ENCODE measurements at places on chromosomes 6 and 20.
A peak's percentile ranks its signal among the peaks of the same experiment; 100 is the strongest.

- no peak for DNase-seq
- peaks cover 63% of the 10 kb centered on the region for H3K27me3 ChIP-seq
- H3K4me3 ChIP-seq, result no peak overlapping the region
- H3K27ac ChIP-seq, result no peak overlapping the region
- no peaks in the 10 kb centered on the region for H3K4me1 ChIP-seq
- no peaks in the 10 kb centered on the region for H3K36me3 ChIP-seq
Measured at GRCh38 chr20:47758517-47759450, 26.5 kb downstream of the SULF2 start.

GRCh38 chr6:87473419-87473903, 687 bp downstream of the SLC35A1 start:
- peaks cover 2% of the 10 kb centered on the region for H3K27me3 ChIP-seq
- H3K4me3 ChIP-seq, result peak overlapping the region; percentile 96
- peak overlapping the region; percentile 95 for H3K27ac ChIP-seq

- H3K36me3 ChIP-seq, result peaks cover 11% of the 10 kb centered on the region
- H3K4me1 ChIP-seq, result peaks cover 33% of the 10 kb centered on the region
- no peak overlapping the region for H3K4me3 ChIP-seq
- DNase-seq, result no peak
Measured at GRCh38 chr6:108903796-108904195, 55.6 kb downstream of the ARMC2 start.

GRCh38 chr20:11140359-11140758, 466.6 kb upstream of the JAG1 start:
- H3K4me1 ChIP-seq, result no peaks in the 10 kb centered on the region
- no peaks in the 10 kb centered on the region for H3K27me3 ChIP-seq
- no peaks in the 10 kb centered on the region for H3K36me3 ChIP-seq
- no peak for DNase-seq
- H3K4me3 ChIP-seq, result no peak overlapping the region

- no peak overlapping the region for H3K4me3 ChIP-seq
- no peaks in the 10 kb centered on the region for H3K36me3 ChIP-seq
- peak; percentile 23 for DNase-seq
Measured at GRCh38 chr20:59955131-59955796, 3.0 kb upstream of the CDH26 start.

DNA sequence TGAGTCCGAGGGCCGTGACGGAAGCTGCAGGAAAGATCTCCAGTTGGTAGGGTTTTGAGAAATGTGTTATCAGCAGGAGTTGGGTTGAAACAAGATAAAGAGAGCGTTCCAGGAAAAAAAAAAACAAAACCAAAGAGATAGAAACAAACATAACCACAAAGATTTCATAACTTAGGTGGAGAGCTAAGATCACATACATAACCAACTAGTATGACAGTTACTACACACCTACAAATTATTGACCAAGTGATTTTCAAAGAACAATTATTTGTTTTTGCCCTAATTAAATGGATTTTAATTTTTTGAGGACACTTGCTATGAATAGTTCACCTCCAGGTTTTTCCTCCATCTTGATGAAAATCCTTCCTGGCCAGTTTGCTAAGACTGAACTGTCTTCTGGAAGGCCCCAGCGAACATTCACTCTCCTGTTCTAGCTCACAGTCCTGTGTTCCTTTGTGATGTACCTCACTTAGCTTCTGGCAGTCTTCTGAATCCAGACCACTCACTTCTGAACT, 69.4 kb downstream of the SNX9 start:
- H3K4me1 ChIP-seq, result peaks cover 34% of the 10 kb centered on the region
- no peak for DNase-seq
- peaks cover 34% of the 10 kb centered on the region for H3K36me3 ChIP-seq
- no peaks in the 10 kb centered on the region for H3K27me3 ChIP-seq
- H3K4me3 ChIP-seq, result peak overlapping the region; percentile 36

DNA sequence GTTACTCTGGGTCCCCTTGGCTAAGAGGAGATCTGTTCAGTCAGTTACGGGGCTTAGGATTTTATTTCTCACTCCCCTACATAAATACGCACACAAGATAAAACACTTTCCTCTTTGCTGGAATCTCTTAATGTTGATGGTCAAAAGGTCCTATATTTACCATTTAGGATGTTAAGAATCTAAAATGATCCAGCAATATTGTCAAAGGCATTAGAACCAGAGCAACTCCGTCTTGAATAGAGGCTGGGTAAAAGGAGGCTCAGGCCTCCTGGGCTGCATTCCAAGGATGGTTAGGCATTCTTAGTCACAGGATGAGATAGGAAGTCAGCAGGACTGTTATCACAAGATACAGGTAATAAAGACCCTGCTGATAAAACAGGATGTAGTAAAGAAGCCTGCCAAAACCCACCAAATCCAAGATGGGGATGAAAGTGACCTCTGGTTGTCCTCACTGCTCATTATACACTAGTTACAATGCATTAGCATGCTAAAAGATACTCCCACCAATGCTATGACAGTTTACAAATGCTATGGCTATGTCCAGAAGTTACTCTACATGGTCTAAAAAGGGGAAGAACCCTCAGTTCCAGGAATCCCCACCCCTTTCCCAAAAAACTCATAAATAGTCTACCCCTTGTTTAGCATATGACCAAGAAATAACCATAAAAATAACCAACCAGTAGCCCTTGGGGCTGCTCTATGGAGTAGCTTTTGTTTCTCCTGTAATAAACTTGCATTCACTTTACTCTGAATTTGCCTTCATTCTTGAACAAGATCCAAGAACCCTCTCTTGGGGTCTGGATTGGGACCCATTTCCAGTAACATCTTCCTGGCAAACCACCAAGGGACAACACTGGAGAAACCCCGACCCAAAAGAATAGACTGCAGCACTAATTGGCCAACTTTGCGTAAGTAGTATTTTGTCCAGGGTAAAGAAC, 107.5 kb downstream of the DTNBP1 start:
- no peaks in the 10 kb centered on the region for H3K27me3 ChIP-seq
- H3K27ac ChIP-seq, result no peak overlapping the region

DNA sequence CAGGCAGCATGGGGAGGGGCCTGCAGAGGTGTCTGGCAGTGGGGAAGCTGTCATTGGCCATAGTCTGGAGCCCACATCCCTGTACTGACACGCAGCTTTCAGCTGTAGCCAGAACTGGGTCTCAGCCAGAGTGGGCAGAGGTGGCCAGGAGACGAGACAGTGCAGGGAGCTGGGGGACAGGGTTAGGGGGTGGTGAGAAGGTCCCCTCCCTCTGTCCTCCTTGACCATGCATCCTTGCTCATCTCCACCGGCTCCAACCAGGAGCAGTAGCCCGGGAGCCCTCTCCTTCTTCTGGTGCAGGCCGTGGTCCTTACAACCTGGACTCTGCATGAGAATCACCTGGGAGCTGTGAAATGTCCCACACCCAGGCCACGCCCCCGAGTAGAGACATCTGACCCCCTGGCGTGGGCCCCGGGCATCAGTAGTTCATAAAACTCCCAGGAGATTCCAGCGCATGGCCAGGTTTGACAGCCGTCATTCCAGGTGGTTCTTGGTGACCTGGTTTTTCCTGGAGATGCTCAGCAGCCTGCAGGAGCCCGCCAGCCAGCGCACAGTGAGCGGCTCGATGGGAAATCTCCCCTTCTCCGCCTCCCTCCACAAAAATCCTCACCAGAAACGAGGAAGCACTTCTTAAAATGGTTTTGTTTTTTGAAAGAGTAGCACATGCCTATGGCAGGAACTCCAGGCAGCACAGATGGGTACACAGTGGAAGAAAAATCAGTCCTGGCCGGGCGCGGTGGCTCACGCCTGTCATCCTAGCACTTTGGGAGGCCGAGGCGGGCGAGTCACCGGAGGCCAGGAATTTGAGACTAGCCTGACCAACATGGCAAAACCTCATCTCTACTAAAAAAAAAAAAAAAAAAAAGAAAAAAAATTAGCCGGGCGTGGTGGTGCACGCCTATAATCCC, 56.2 kb downstream of the ADNP start:
- H3K4me3 ChIP-seq, result no peak overlapping the region
- H3K27me3 ChIP-seq, result no peaks in the 10 kb centered on the region
- DNase-seq, result no peak
- no peak overlapping the region for H3K27ac ChIP-seq
- no peaks in the 10 kb centered on the region for H3K36me3 ChIP-seq

- no peaks in the 10 kb centered on the region for H3K27me3 ChIP-seq
- DNase-seq, result no peak
- peaks cover 55% of the 10 kb centered on the region for H3K4me1 ChIP-seq
- H3K36me3 ChIP-seq, result peaks cover 50% of the 10 kb centered on the region
- H3K27ac ChIP-seq, result peak overlapping the region; percentile 6
Measured at GRCh38 chr6:32182555-32182981, 1.5 kb downstream of the AGER start.

- no peak overlapping the region for H3K4me3 ChIP-seq
- H3K27ac ChIP-seq, result no peak overlapping the region
- no peaks in the 10 kb centered on the region for H3K36me3 ChIP-seq
Measured at GRCh38 chr6:114092943-114093342, 122.0 kb upstream of the HDAC2 start.

DNA sequence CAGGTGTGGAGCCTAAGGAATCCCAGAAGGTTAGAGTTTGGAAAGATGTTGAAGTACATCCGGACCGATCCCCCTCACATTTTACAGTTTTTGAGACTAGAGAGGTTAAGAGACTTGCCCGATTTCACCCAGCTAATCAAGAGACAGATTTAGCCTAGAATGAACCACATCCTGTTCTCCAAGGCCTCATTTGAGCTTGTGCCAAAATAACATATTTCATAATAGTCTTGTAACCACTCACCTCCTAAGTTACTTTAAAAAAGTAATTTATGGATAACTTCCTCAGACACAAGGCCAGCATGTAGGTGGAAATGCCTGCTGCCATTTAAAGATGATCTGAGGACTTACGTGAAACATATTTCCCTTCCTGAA, 39.8 kb upstream of the ARHGAP18 start:
- H3K36me3 ChIP-seq, result peaks cover 1% of the 10 kb centered on the region
- peaks cover 54% of the 10 kb centered on the region for H3K4me1 ChIP-seq
- DNase-seq, result peak; percentile 29

DNA sequence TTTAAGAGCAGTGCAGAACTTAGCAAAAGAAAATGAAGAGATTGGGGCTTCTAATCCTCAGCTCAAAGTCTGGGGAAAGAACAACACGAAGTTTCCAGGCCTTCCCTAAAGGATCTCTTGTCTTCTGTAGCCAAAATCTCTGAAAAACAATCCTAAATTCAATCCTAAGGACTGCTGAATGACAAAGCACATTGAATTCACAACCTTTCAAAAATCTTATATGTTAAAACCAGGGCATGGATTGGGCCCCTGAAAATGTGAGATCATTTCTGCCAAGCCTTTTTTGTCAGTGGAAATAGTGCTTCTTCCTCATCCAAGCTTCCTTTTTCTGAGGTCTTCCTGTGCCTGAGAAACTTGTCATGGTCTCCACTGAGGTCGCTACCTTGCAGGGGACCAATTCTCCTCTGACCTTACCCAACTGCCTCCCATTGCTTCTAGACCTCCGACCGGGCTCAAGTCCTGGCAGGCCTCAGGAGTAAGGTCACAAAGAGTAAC, 126.2 kb upstream of the ARID1B start:
- H3K27me3 ChIP-seq, result peaks cover 31% of the 10 kb centered on the region
- no peaks in the 10 kb centered on the region for H3K36me3 ChIP-seq
- no peak overlapping the region for H3K27ac ChIP-seq
- no peak for DNase-seq
- H3K4me1 ChIP-seq, result peaks cover 12% of the 10 kb centered on the region
- H3K4me3 ChIP-seq, result no peak overlapping the region

DNA sequence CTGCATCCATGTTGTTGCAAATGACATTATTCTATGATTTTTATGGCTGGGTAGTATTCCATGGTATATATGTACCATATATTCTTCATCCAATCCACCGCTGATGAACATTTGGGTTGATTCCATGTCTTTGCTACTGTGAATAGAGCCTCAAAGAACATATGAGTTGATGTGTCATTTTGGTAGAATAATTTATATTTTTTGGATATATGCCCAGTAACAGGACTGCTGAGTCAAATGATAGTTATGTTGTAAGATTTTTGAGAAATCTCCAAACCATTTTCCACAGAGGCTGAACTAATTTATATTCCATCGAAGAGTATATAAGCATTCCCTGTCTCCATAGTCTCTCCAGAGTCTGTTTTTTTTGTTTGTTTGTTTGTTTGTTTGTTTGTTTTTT, 1373.5 kb downstream of the GRIK2 start:
- H3K27me3 ChIP-seq, result no peaks in the 10 kb centered on the region
- no peak overlapping the region for H3K4me3 ChIP-seq
- no peak overlapping the region for H3K27ac ChIP-seq

- H3K27me3 ChIP-seq, result peaks cover 7% of the 10 kb centered on the region
- H3K4me1 ChIP-seq, result peaks cover 74% of the 10 kb centered on the region
- peaks cover 42% of the 10 kb centered on the region for H3K36me3 ChIP-seq
- peak overlapping the region; percentile 95 for H3K27ac ChIP-seq
Measured at GRCh38 chr6:30743099-30744053, 889 bp upstream of the FLOT1 start.

GRCh38 chr6:132598473-132598872, 8.9 kb upstream of the TAAR5 start:
- peaks cover 9% of the 10 kb centered on the region for H3K27me3 ChIP-seq
- no peak overlapping the region for H3K4me3 ChIP-seq
- no peak overlapping the region for H3K27ac ChIP-seq
- no peaks in the 10 kb centered on the region for H3K4me1 ChIP-seq
- DNase-seq, result no peak

- H3K27me3 ChIP-seq, result peaks cover 33% of the 10 kb centered on the region
- no peak overlapping the region for H3K4me3 ChIP-seq
- H3K27ac ChIP-seq, result no peak overlapping the region
- H3K36me3 ChIP-seq, result no peaks in the 10 kb centered on the region
- H3K4me1 ChIP-seq, result peaks cover 3% of the 10 kb centered on the region
- no peak for DNase-seq
Measured at GRCh38 chr20:36441416-36441815, 99.9 kb upstream of the MYL9 start.

DNA sequence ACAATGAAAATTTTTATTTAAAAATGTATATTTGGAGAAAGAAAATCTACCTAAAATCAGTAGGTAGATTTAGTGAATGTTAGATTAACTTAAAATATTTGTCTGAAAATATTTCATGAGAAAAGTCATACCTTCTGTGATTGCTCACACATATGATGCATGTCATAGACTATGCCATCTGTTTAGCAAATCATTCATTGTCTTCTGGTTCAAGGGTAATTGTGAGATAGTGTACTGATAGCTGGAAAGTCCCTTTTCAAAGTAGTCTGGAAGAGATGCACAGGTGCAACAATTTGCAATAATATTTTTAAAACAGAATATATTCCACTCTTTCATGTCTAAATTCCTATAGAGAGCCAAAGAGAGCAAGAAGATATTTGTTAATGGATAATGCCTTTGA, 21.0 kb upstream of the RNF217 start:
- H3K4me1 ChIP-seq, result no peaks in the 10 kb centered on the region
- H3K36me3 ChIP-seq, result no peaks in the 10 kb centered on the region
- H3K27me3 ChIP-seq, result no peaks in the 10 kb centered on the region
- H3K4me3 ChIP-seq, result no peak overlapping the region
- no peak overlapping the region for H3K27ac ChIP-seq
- no peak for DNase-seq

- H3K4me3 ChIP-seq, result no peak overlapping the region
- DNase-seq, result no peak
- H3K27ac ChIP-seq, result no peak overlapping the region
- H3K27me3 ChIP-seq, result no peaks in the 10 kb centered on the region
- H3K4me1 ChIP-seq, result peaks cover 11% of the 10 kb centered on the region
Measured at GRCh38 chr20:63919130-63919529, 24.2 kb downstream of the DNAJC5 start.

- H3K36me3 ChIP-seq, result peaks cover 33% of the 10 kb centered on the region
- H3K4me1 ChIP-seq, result peaks cover 38% of the 10 kb centered on the region
- no peaks in the 10 kb centered on the region for H3K27me3 ChIP-seq
- H3K4me3 ChIP-seq, result peak overlapping the region; percentile 85
- peak; percentile 43 for DNase-seq
- peak overlapping the region; percentile 85 for H3K27ac ChIP-seq
Measured at GRCh38 chr6:166998256-166999144, 697 bp upstream of the CEP43 start.

Measured in activated naive CD4-positive, alpha-beta T cell treated with anti-CD3 and anti-CD28 coated beads, Interleukin-2, amount 10 ng/mL, durations not matched to agents 7 days and 5 days (primary cell).